NT2/D1 (cell line): ENCODE measurements at places on chromosomes 6 and 20.

GRCh38 chr20:61451953-61452352 lies 199.9 kb downstream of the CDH4 start:
- no peak for DNase-seq

DNA sequence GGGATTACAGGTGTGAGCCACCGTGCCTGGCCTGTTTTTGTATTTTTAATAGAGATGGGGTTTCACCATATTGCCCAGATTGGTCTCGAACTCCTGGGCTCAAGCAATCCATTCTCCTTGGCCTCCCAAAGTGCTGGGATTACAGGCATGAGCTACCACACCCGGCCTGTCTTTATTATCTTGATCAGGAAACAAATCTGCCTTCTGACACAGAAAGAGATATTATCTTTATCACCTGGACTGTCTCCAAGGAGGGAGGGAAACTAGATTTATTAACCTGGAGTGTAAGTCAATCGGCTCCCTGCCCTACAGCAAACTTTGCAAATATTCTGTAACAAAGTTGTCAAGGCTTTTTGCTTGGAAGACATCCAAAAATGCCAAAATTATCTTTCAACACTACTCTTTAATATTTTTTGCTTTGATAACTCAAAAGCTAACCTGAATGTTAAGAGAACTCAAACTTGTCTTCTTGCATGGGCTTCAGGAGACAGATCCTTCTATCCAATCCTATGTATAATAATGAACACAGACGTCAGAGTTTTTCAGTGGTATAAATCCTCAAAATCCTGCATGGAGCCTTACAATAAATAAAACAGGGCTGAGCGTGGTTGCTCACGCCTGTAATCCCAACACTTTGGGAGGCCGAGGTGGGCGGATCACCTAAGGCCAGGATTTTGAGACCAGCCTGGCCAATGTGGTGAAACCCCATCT lies 85.0 kb upstream of the LOC128125822 start:
- no peak for DNase-seq

GRCh38 chr20:22412977-22413868 lies 171.1 kb downstream of the FOXA2 start:
- no peak for DNase-seq

- no peak for DNase-seq
Measured at GRCh38 chr6:46217671-46218131, 46.9 kb upstream of the ENPP5 start.

- DNase-seq, result no peak
Measured at GRCh38 chr6:145531032-145531431, 204.3 kb downstream of the EPM2A start.
